Posterior vena cava (tissue), 2 donors: ENCODE measurements at places on chromosomes 4 and X. TPM values are rescaled to one million over a fixed set of nuclear protein-coding genes. Genes with fewer than 3 reads are reported as not detected.

DNA sequence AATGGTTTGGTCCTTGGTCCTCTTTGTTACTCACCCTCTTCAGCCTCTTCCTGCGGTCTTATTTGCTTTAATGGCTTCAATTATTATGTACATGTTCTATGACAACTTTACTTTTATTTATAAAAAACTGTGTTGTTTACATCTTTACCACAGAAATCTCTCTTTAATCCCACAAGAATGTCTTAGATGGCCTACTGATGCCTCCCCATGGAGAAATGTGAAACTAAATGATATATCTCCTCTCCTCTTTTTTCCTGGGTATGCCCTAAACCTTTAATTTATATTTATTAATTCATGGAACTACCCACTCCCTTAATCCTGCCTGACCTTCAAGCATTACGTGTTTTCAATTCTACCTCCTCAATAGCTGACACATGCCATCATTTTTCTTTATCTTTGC lies 573.2 kb downstream of the CENPC start:
- DNase-seq: no peak

DNA sequence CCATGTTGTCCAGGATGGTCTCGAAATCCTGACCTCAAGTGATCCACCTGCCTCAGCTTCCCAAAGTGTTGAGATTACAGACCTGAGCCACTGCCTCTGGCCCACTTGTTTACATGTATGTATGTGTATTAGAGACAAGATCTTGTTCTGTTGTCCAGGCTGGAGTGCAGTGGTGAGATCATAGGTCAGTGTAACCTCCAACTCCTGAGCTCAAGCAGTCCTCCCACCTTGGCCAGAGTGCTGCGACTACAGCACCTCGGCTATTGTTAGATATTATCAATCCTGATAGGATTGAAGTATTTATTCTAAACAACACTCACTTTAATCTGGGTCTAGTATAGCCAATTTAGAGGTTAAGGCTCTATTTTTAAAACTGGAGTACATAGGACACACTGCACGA lies 36.0 kb downstream of the PAGE1 start:
- no peak for DNase-seq

GRCh38 chrX:150841456-150842197 lies 56.8 kb downstream of the CD99L2 start:
- DNase-seq: no peak

GRCh38 chr4:124948976-124949597 lies 236.6 kb upstream of the ANKRD50 start:
- no peak for DNase-seq

DNA sequence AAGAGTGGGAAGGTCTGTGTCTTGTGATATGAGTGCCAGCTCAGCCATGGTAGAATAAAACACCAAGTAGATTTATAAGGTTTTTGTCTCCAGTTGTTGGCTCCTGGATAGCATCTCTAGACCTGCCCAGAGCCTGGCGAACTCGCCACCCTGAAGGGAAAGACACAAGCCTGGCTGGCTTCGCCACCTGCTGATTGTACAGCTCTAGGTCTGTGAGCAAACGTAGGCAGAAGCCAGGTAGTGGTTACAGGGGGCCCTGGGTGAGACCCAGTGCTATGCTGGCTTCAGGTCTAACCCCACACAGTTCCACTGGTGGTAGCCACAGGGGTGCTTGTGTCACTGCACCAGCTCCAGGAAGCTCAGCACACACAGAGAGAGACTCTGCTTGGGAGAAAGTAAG lies 100.5 kb downstream of the BLTP1 start:
- peak; percentile 64 for DNase-seq

GRCh38 chrX:55169782-55170181 lies 50.4 kb upstream of the PAGE5 start:
- no peak for DNase-seq

The REPS2 gene
- 3.9 TPM for total RNA-seq

GRCh38 chr4:176656108-176656507 lies 136.6 kb downstream of the VEGFC start:
- no peak for DNase-seq

The ERCC6L gene
- 0.05 TPM for total RNA-seq
